Suppressor macrophage treated with lipopolysaccharide for 1 hour (primary cell): ENCODE measurements at places on chromosomes 3 and 15.

GRCh38 chr3:187719628-187720336 lies 17.4 kb upstream of the RTP2 start:
- no peak for DNase-seq

DNA sequence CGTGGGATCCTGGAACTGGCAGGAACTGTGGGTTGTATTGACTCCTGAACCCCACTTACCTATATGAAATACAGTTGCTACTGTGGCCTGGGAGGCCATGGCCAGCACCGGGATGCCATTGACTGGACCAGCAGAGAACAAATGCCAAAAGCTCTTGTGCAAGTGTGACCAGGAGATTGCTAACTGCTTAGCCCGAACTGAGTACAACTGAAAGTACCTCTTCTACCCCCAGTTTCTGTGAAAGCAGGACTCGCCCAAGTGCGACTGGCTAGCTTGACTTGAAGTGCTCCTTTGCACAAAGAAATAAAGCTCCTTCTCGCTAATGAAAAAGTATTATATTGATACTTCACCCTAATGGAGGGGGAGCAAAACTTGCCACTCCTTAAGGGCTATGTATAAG lies 101.3 kb upstream of the ATP11B start:
- no peak for DNase-seq

GRCh38 chr3:72347819-72348319 lies 500.4 kb downstream of the SHQ1 start:
- peak; percentile 86 for DNase-seq

DNA sequence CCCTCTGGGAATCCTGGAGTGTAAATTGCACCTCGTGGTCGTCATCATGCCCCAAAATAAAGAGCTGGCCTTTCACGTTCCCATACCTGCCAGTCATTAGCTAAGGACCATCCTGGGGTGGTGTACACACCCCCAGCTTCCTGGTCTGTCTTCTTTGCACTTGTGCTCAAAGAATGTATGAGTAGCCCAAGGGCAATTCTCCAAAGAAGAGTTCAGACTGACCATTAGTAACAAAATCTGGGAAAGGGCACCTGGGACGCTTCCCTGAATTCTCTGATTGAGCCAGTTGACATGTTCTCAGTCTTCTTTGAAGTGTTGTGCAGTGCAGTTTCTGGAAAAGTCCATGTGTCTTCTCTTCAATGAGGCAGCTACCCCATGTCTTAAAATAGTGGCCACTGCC lies 34.8 kb downstream of the FAM3D start:
- DNase-seq: no peak

GRCh38 chr3:145490088-145491048 lies 670.6 kb downstream of the PLOD2 start:
- no peak for DNase-seq

- DNase-seq: no peak
Measured at GRCh38 chr15:69951256-69951897, 146.3 kb downstream of the TLE3 start.

DNA sequence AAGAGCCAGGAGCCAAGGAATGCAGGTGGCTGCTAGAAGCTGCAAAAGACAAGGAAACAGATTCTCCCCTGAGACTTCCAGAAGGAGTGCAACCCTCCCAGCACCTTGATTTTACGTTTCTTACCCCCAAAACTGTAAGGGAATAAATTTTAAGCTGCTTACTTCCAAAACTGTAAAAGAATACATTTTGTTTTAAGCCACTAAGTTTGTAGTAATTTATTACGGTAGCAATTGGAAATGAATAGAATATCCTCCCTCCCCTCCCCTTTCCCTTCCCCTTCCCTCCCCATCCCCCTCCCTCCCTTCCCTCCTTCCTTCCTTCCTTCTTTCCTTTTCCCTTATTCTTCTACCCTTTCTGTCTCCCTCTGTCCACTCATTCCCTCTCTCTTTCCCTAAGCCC lies 203.7 kb upstream of the CFAP20DC start:
- no peak for DNase-seq

GRCh38 chr15:25693321-25694238 lies 169.5 kb downstream of the ATP10A start:
- DNase-seq: peak; percentile 53

- DNase-seq: no peak
Measured at GRCh38 chr3:35968043-35968622, 328.8 kb downstream of the ARPP21 start.

GRCh38 chr3:194871143-194871863 lies 185.6 kb downstream of the FAM43A start:
- peak; percentile 84 for DNase-seq

GRCh38 chr3:14335774-14336748 lies 66.3 kb upstream of the SLC6A6 start:
- DNase-seq: no peak

DNA sequence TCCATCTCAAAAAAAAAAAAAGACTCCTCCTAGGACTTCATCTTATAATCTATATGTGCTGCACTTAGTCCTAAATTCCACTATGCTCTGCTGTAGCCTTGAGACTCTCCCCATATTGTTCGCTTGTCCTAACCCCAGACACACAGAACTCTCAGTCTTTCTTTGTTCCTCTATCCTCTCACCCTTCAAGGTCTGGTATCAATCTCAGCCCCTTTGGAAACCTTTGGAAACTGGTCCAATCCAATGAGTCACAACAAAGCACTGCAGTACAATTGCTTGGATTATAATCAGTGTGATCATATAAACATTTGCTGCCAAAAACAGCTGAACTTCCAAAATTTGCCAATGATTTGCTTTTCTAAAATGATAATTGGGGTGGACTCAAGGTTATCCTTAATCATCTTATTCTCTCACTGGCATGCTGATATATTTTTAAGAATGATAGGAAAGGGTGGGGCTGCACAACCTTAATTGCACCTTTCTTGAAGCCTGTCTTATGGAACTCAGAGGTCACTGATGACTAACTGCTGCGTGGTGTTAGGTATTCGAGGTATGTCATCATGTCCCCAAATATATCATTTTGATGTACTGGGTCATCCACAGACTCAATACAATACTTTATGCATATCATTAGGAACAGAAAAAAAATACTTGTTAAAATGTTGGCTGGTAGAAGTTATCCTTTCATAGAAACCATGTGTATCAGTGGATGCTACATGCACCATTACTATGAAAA lies 756.7 kb downstream of the NR2F2 start:
- DNase-seq: no peak

GRCh38 chr3:52014613-52015012 lies 18.9 kb upstream of the RPL29 start:
- peak; percentile 35 for DNase-seq

- no peak for DNase-seq
Measured at GRCh38 chr3:5707794-5708193, 520.3 kb downstream of the EDEM1 start.

- no peak for DNase-seq
Measured at GRCh38 chr3:14869917-14870782, 51.4 kb downstream of the FGD5 start.

- no peak for DNase-seq
Measured at GRCh38 chr3:42582474-42583070, 805 bp upstream of the SEC22C start.

GRCh38 chr3:10516544-10517452 lies 11.4 kb upstream of the ATP2B2 start:
- no peak for DNase-seq

- no peak for DNase-seq
Measured at GRCh38 chr3:131224886-131225550, 156.6 kb upstream of the NUDT16 start.

GRCh38 chr15:49877117-49877872 lies 241.7 kb downstream of the ATP8B4 start:
- DNase-seq: no peak

- no peak for DNase-seq
Measured at GRCh38 chr15:96331144-96331944, 844 bp downstream of the NR2F2 start.

DNA sequence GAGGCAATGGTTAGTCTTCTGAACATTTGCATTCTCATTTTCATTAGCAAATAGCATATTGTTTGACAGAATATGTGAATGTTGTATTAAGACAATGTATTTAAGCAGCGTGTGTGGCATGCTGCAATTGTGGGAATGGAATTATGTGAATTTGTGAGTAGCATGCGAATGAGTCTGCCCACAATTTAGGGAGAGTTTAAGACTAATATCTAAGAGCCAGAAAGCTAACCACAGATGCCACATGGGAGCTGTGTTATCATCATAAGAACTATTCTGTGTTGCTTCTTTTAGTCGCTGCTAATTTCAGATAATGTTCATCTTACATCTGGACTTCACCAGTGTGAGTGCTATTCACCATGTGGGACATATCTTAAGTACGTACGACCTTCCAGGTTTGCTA lies 494.5 kb downstream of the RBMS3 start:
- no peak for DNase-seq

DNA sequence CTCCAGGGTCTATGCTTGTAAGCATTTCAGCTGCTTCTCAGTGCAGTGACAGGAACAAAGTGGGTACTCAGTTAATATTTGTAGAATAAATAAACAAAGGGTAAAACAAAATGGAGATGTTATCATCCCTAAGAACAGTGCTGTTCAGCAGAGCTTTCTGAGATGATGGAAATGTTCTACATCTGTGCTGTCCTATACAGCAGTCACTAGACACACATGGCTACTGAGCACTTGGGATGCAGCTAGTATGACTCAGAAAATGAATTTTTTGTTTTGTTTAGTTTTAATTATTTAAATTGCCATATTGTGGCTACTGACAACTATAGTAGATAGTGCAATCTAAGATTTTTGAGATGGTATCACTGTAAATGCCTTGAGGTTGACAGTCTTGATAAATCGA lies 283.8 kb upstream of the ADAMTS9 start:
- DNase-seq: no peak

- no peak for DNase-seq
Measured at GRCh38 chr3:126340596-126340942, 16.6 kb downstream of the KLF15 start.

DNA sequence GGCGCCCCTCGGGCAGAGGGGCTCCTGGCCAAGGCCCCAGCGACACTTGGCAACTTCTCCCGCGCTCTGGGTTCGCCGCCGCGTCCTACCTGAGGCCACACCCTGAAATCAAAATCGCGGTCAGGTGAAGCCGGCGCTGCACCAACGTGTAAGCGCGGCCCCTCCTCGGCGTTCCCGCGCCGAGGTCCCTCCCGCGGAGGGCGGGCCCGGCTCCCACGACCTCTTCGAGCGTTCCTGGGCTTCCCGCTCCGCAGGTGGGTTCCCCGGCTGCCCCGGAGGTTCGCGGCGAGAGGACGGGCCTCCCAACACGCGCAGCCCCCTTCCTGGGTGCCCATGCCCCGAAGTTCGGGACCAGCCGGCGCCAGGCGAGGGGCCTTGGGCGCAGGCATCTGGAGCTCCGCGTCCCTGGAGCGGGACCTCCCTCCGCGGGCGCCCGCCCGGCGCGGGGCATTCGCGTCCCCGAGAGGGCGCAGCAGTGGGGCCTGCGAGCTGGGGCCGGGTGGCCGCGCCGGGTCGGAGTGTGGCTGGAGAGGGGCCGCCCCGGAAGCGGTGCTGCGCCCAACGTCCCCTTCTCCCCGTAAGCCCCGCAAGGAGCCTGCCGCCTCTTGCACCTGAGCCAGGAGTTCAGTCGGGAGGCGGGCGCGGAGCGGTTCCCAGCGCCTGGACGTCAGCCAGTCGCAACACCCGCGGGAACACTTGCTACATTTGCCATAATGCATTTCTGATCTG lies 13.7 kb downstream of the PAK6 start:
- DNase-seq: peak; percentile 31

DNA sequence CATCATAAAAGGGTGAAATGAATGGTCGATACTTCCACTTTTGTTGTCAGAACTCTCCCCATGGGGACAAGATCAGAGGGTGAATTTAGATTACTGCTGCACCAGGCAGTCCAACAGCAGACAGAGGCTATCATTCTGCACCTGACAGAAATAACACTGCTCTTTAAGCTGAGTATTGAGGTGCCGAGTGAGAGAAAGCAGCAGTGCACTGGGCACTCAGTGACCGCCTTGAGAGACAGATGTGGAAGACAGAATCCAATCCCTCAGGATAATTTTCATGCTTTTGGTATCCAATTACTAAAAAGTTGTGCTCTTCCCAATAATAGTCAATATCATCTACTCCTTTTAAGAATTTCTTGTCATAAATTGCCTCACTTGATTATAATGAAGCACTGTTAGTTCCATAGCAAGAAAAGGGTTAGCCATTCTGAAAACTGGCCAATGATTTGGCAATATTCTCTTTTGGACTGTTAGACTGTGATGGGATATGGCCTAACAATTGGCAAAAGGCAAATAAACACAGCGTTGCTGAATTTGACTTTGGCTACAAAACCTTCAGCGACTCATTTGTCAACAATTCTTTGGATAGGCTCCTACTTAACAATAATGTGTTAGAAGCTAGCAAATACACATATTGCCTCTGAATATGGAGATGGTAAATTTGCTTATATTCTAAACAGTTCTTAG lies 5.5 kb downstream of the FGF7 start:
- no peak for DNase-seq

DNA sequence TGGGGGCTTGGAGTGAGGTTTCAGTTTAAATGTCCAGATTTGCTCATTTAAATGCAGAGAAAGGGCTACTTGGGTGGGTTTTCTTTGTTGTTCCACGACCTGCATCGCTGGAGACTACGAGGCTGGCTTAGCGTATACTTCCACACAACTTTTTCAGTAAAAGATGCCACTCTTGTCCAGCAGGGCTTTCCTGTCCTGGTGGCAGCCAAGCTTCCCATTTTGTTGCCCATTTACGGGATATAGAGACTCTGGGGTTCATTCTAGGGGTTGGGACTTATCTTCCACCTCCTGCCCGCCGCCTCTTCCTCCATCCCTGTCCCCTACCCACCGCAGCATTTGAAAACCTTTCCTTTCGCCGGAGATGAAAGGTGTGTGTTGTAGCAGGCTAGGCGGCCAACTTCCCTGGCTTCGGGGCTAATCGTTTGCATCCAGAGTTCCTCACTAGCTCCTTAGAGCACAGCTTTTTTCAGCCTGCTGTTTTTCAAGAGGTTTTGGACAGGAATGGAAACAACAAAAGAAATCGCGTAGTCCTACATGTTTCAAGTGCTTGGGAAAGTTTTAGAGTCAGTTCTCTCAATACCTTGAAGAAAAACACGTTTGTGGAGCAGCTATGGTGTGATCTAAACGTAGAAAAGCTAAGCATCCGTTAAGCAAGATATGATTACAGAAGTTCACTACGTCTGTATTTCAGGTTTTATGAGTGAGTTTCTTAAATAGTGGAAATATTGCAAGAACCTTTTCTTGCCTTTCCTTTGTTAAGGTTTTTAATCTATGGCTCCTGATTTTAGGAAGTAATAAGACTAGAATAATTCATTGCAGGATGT lies 843 bp downstream of the CHRNA5 start:
- DNase-seq: peak; percentile 4

DNA sequence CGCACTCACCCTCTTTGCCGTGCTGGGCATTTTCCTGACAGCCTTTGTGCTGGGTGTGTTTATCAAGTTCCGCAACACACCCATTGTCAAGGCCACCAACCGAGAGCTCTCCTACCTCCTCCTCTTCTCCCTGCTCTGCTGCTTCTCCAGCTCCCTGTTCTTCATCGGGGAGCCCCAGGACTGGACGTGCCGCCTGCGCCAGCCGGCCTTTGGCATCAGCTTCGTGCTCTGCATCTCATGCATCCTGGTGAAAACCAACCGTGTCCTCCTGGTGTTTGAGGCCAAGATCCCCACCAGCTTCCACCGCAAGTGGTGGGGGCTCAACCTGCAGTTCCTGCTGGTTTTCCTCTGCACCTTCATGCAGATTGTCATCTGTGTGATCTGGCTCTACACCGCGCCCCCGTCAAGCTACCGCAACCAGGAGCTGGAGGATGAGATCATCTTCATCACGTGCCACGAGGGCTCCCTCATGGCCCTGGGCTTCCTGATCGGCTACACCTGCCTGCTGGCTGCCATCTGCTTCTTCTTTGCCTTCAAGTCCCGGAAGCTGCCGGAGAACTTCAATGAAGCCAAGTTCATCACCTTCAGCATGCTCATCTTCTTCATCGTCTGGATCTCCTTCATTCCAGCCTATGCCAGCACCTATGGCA lies 41.1 kb upstream of the CSTA start:
- DNase-seq: no peak
